ENCODE measurements at places on chromosomes 12 and 14. TPM values are rescaled to one million over a fixed set of nuclear protein-coding genes. Genes with fewer than 3 reads are reported as not detected.

Gene ORAI1
- 71.1 TPM for total RNA-seq

Gene AMDHD1
- not detected for total RNA-seq

Gene GPR65
- total RNA-seq = 0.57 TPM

Gene GCH1
- 19.4 TPM for total RNA-seq

Gene KLRG1
- total RNA-seq = 0.36 TPM

Gene FOXN4
- total RNA-seq = 4.8 TPM

Gene KRT6B
- total RNA-seq = 0.87 TPM

Gene SLC5A8
- 0.51 TPM for total RNA-seq

Gene SLC6A15
- 0.45 TPM for total RNA-seq

Gene PROX2
- total RNA-seq = not detected

DNA sequence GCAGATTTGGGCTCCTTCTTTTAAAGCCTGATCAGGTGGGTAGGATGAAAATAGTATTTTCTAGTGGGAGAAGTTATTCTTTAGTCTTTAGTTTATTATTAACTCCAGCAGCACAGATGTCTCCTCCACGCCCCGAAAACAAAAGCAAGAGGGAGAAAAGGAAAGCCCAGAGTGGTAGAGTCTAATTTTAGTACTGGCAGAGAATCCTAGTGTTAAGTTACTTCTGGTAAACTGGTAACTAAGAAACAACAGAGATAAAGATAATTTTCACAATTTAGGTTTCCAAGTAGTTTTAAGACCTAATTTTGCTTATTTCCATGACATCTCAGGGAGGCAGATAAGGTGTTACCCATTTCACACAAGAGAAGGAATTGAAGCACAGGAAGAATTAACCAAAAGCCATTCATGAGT is 16.3 kb downstream of the ATP5MC2 start:
- DNase-seq = no peak

- DNase-seq = no peak
Observed at GRCh38 chr12:67426067-67426466, 156.9 kb downstream of the CAND1 start.

DNA sequence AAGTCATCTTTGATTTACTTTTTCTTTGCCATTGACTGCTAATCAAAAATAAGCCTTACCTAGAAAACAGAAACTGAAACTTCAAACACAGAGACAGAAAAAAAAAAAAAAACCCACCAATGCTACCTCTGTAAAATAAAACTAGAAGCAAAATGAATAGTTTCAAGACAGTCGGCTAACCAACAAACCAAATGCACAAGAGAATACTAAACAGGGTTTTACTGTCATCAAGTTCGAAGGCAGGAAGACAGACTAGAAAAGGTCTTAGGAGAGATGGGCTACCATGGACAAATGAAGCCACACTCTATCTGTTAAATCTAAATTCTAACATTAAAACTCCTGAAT is 59.5 kb downstream of the SEL1L start:
- no peak for DNase-seq

DNA sequence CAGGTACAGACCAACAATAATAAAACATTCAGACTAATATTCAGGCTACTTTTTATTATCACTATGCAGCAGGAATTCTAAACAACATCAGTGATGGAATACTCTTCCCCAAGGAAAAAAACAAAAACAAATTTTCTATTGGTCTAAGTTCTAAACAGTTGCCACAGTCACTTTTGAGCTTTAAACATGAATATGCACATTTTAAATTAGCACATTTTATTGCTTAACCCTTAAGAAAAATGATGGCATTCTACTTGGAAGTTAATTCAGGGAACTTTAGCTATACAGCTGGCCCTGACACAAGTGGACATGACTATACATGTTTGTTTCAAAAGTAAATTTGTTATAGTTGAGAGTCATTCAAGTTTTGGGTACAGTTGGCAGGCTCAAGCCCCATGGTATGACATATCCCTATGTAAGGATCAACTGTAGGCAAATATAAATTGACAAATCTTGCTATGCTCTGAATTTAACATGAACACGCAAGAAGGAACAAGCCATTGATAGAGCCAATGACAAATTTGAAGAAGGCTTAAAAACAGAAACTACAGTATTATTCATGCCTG is 224.3 kb upstream of the AMIGO2 start:
- no peak for DNase-seq

DNA sequence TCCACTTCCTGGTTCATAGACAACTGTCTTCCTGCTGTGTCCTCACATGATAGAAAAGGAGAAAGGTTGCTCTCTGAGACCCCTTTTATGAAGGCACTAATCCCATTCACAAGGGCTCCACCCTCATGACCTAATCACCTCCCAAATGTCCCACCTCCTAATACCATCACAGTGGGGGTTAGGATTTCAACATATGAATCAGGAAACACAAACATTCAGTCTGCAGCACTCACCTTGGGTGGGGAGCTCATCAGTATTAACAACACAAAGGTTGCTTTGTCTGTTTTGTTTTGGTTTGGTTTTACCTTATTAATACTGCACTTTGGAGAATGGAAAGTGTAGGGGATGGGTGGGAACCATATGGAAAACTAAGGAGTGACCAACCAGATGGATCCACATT is 10.5 kb upstream of the SMCO2 start:
- DNase-seq = no peak

- peak; percentile 94 for DNase-seq
Observed at GRCh38 chr12:52148464-52149181, 43.2 kb downstream of the KRT80 start.

- DNase-seq = no peak
Observed at GRCh38 chr14:64817631-64818030, 62.1 kb downstream of the SPTB start.

DNA sequence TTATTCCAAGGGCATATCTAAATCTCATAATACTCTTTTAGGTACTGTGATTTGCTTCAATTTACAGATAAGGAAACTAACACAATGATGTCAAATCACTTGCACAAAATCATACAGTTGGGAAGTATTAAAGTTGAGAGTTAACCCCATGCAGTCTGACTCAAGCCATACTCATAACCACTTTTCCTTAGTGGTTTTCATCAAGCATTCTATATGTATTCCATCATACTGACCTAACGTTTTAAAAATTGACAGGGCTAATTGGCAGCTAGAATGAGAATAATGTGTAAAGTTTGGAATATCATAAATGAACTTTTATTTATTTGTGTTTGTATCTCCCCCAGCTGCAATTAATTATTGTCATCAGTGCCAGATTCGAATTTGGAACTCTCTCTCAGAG is 20.9 kb downstream of the PUS7L start:
- no peak for DNase-seq

DNA sequence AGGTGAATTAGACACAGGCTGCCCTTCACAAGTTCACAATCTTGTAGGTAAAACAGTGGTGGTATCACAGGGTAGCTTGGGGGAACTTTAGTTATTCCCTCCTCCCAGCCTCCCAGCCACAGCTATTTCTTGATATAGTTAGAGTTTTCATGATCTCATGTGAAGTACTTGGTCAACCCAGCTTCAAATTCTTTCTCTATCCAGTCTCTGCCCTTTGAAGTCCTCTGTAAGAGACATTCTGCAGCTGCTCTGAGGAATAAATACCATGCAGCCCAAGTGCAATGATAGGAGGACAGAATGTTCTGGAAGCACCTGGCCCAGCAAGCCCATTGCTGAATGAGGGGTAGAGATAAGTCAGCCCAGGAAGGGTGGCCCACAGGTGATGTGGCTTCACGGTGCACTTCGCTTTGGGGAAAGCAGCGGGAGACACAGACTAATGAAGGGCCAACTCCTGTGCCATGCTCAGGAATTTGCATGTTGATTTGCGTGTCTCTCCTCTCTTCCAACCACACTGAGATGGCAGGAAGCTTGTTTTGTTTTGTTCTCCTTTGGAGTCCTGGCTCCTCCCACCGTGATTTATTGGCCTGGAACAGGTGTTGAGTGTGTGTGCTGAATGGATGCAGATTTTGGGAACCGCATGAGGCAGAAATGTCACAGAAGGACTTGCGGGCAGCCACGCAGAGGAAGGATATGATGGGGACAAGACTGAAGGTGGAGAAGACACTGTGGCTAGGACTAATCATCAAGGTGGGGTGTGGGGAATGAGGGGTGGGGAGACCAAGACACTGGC is 8.0 kb upstream of the TXNRD1 start:
- DNase-seq = no peak

DNA sequence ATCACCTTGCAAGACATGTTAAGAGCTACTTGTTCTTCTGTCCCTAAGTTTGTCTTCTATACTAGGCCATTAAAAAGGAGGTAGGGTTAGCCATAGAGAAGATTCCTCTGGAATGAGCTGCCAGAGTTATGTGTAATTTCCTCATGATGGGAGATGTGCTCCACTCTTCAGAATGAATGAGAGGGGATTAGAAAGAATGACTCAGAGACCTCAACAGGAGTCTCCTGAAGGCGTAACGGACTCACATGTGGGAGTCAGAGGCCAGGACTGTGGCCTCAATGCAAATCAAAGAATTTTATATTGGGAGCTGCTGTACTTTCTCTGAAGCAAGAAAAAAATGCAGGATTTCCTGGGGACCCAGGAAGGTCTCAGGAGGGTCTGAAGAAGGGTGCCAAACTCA is 87.8 kb upstream of the ATXN7L3B start:
- DNase-seq = no peak

- DNase-seq = no peak
Observed at GRCh38 chr12:82650627-82651337, 35.9 kb upstream of the TMTC2 start.

- no peak for DNase-seq
Observed at GRCh38 chr12:29396774-29397173, 15.8 kb upstream of the ERGIC2 start.

DNA sequence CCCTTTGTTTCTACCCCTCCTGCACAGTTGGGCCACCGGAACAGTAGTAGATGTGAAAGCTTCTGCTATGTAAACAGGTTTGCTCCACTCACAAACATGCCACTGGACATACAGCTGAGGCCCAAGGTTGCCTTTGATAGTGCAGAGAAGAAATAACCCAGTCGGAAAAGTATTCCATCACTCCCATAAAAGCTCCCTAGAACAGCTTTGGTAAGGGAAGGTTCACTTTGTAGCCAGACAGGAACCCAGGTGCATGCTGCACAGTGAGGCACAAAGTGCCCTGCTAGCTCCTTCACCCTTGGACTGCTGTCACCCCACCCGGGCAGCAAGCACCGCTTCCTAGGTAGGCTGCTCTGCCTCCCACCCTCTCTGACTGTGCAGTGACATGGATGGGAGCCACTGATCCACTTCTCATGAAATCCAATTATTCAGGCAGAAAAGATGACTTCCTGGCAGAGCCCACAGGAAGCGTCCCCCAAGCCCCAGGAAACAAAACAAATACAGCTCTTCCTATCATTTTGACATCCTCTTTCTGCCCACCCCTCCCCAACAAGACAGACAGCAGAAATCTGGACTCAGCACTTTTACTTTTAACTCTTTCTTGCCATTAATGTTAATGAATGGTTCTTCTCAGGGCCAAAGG is 100.2 kb downstream of the SRGAP1 start:
- DNase-seq = no peak

GRCh38 chr12:118190266-118190665 is 54.3 kb downstream of the PEBP1 start:
- no peak for DNase-seq

GRCh38 chr12:82468563-82468962 is 110.2 kb downstream of the METTL25 start:
- DNase-seq = no peak

GRCh38 chr14:104561632-104562495 is 17.7 kb upstream of the C14orf180 start:
- no peak for DNase-seq

DNA sequence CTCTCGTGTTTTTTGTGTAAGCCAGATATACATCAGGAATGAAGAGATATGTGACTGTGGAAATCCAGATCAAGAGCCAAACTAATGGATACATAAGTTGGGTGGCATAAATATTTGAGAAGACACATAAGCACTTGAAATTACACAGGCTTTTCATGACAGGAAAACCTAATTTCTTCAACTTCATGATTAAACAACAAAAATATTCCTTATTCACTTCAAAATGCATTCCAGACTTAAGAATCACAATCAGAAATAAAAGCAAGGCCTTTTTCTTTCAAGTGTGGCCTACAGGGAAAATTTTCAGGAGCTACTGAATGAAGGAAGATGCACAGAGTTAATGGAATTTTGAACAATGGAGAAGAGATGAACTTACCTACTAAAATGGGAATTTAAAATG is 515.6 kb downstream of the FOXG1 start:
- no peak for DNase-seq

DNA sequence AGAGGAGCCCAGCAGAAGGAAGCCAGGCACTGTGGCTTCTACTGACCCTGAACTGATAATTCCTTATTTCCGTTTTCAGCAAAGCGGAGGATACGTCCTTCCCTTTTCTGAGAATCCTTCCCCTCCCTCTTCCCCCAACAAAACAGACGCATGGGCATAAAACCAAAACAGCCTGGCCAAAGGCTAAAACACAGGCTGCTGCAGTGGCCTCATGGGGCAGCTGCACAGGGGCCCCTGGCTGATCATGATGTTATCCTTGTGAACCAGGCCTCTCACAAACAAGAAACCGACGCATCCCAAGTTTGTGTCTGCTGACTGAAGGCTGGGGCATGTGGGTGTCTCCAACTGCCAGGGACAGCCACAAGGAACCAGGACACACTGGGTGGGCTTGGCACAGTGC is 23.4 kb upstream of the STON2 start:
- no peak for DNase-seq

GRCh38 chr12:130949806-130950205 is 3.9 kb upstream of the ADGRD1 start:
- no peak for DNase-seq

GRCh38 chr14:62079038-62079437 is 316.8 kb downstream of the SNAPC1 start:
- DNase-seq = no peak

GRCh38 chr14:81256289-81256960 is 35.7 kb upstream of the GTF2A1 start:
- DNase-seq = no peak

- DNase-seq = no peak
Observed at GRCh38 chr14:71418532-71419245, 511.4 kb downstream of the PCNX1 start.

- DNase-seq = no peak
Observed at GRCh38 chr12:86601550-86602308, 345.5 kb upstream of the MGAT4C start.

DNA sequence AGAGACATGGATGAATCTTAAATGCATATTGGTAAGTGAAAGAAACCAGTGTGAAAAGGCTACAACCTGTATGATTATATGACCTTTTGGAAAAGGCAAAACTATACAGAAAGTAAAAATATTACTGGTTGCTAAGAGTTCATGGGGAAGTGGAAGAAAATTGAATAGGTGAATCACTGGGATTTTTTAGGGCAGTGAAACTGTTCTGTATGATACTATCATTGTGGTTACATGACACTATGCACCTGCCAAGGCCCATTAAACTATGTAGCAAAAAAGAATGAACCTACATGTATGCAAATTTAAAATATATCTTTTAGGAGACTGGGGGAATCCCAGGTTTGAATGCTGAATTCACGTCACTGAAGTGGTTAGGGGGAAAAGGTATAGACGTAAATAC is 12.6 kb upstream of the OR8S1 start:
- DNase-seq = no peak

All from prostate gland (tissue), 2 donors.